Substantia nigra (tissue), 51 donors: ENCODE measurements at places on chromosomes 5 and 9.

GRCh38 chr9:5566054-5566618 is 55.8 kb downstream of the PDCD1LG2 start:
- DNase-seq = no peak

DNA sequence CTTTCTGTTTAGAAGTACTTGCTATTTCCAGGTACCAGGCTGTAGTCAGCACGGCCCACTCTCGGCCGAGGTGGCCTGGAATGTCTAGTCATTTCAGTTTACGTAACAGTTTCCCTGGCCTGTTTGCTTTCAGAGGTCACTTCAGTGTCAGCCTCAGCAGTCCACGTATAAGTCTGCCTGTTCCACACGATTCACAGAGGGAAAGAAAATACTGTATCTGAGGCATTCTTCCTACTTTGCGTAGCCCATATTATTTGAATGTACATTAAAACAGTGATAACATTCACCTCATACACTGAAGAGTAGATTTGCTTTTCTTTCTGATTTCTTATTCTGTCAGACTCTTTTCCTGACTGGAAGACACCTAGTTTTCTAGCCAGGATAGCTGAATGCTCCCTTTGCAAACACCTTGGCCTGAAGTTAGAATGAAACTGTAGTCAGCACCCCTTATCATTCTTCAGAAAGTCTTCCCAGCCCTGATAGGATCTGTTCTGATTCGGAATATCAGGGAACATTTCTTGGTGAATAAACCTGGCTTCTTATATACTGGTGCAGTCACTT is 140.9 kb downstream of the AOPEP start:
- DNase-seq = no peak

- DNase-seq = no peak
Observed at GRCh38 chr9:101495810-101496209, 37.8 kb upstream of the RNF20 start.

- no peak for DNase-seq
Observed at GRCh38 chr9:76709020-76709419, 55.2 kb upstream of the PCA3 start.

GRCh38 chr9:136520053-136520540 is 25.8 kb downstream of the NOTCH1 start:
- no peak for DNase-seq

GRCh38 chr5:135012951-135013391 is 21.1 kb downstream of the PITX1 start:
- DNase-seq = peak; percentile 14

DNA sequence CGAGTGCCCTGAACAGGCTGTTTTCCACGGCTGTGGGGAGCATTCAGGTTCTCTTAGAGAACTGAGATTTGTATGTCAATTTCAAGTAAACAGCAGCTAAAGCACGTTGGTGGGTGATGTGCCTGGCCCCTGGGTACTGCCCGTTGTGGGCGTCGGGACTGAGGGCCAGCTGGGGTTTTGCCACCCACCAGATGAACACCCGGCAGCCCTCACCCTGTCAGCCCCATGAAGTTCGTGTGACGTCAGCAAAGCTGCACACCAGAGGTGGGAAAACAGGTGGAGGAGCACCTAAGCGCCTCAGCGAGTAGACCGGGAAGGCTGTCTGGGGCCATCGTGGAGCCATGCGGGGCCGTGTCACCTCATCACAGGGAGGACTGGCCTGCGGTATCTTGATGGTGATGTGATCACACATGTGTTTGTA is 9.2 kb downstream of the CEP72 start:
- DNase-seq = no peak

DNA sequence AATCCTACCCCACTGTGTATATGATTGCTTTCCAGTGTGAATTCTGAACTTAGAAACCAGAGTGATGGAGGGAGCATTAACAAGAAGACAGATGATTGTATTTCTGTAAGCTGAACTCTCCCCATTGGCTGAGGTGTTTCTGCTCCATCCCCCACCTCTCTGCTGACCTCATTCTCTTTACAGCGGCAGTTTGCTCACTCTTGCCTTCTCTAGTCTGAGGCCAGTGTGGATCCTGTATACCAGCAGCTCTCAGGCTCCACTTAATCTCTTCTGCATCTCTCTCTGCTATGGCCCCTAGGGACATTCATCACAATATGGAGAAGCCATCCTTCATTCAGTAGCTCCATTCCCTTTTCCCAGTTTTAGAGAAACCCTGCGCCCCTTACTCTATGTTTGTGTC is 358.8 kb downstream of the MAN2A1 start:
- no peak for DNase-seq

DNA sequence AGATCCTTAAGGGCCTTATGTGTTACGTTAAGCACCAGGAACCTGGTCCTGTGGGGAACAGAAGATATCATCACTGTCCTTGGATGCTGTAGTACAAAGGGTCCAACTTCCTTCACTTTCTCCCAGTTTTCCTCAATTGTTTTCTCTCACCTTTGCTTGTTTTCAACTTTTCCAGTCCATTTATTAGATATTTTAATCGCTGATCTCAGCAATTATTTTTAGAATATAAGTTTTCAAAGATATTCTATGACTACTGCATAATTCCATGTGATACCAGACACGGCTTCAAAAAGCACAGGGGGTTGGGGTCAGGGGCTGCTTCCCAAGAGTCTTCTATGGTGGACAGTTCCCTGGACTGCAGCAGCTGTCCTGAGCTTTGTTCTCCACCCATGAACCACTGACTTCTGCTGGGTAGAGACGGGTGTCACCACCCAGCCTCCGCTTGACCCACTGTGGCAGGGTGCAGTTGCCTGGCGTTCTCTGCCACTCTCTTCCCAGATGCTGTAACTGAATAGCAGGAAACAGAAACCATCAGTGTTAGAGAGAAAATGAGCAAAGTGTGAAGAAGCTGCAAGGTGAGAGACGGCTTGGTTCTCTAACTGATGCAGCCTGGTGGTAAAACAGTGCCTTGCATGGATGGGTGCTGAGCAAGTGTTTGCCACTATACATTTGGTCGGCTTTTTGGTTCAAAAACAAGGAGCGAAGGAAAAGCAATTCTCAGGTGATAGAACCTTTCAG is 383.0 kb downstream of the RAB3C start:
- DNase-seq = no peak

GRCh38 chr9:77864211-77864889 is 167.3 kb downstream of the GNAQ start:
- no peak for DNase-seq
